ENCODE measurements at places on chromosomes 1 and 21. TPM values are rescaled to one million over a fixed set of nuclear protein-coding genes. Genes with fewer than 3 reads are reported as not detected.

The RIMS3 gene
- total RNA-seq = 21.0 TPM

The MFAP2 gene
- total RNA-seq = 188 TPM

The PKN2 gene
- 31.4 TPM for total RNA-seq

- no peak for DNase-seq
- H3K27ac ChIP-seq = no peak overlapping the region
- H3K4me1 ChIP-seq = no peaks in the 10 kb centered on the region
- H3K27me3 ChIP-seq = no peaks in the 10 kb centered on the region
- H3K36me3 ChIP-seq = no peaks in the 10 kb centered on the region
Measured at GRCh38 chr1:66834926-66835325, 33.9 kb upstream of the INSL5 start.

GRCh38 chr1:60222360-60223115 lies 149.0 kb upstream of the C1orf87 start:
- no peaks in the 10 kb centered on the region for H3K36me3 ChIP-seq
- no peak overlapping the region for H3K4me3 ChIP-seq
- no peak overlapping the region for H3K27ac ChIP-seq
- no peaks in the 10 kb centered on the region for H3K4me1 ChIP-seq

DNA sequence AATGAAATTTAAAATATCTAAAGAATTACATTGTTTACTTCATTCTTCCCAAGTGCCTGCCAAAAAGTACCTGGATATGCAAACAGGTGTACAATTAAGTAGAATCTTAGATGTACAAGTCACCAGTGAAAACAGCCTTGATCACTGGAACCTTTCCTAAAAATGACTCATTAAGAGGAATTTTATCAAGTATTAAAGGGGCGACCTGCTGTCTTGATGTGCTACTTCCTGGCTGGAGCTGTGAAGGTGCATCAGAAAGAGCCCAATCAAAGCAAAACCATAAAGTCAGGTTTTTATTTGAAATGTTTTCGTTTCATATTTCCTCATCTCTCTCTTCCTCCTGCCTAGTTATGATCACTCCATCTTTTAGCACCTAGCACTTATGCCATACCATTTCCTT lies 33.4 kb downstream of the IFI44 start:
- no peaks in the 10 kb centered on the region for H3K27me3 ChIP-seq
- H3K36me3 ChIP-seq = no peaks in the 10 kb centered on the region
- no peak for DNase-seq
- H3K4me1 ChIP-seq = no peaks in the 10 kb centered on the region
- H3K27ac ChIP-seq = no peak overlapping the region
- no peak overlapping the region for H3K4me3 ChIP-seq

DNA sequence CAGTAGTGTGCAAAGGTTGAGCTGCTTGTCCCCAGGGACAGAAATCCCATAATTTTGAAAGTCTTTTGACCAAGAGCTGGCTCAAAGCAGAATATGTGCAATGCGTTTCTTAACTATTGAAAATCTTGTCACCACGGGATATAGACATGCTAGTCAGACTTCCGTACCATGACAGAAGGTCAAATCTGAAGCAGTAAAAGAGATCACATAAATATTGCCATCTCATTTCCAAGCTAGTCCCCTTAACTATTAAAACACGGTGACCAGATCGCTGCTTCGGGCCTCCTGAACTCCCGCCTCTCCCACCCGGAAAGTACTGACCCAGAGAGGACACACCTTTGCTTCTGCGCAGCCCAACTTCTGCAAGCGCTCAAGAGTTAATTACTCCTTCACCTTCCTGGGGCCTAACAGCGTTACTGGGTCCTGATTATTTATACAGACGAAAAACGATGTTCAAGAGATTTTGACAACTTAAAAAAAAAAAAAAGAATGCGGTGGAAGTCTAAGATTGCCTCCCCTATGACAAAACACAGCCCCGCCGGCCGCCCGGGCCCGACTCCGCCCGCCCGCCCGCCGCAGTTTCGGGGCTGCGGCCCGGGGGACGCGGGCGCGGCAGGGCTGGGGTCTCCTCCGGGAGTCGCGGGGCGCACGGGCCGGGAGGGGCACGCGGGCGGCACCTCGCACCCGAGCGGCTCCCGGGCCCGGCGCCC lies 692 bp downstream of the SORT1 start:
- peaks cover 4% of the 10 kb centered on the region for H3K4me1 ChIP-seq
- no peak for DNase-seq
- peaks cover 1% of the 10 kb centered on the region for H3K36me3 ChIP-seq

DNA sequence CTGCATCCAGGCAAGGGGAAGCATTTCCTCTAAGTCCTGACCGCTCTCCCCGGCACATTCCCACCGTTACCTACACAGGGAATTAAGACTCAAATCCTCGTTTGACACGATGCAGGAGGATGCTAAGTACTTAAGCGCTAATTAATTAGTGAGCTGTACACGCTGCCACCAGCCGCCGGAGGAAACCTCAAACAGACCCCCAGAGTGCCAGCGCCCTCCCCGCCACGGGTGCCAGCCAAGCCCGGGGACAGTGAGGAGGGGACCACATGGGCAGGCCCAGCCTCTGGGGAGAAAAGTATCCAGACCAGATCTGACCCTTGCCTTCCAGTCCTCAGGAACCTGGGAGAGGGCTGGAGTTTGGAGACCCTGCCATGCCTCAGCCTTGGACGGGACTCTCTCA lies 17.4 kb upstream of the CASZ1 start:
- H3K27me3 ChIP-seq = no peaks in the 10 kb centered on the region
- peaks cover 12% of the 10 kb centered on the region for H3K4me1 ChIP-seq
- H3K36me3 ChIP-seq = no peaks in the 10 kb centered on the region

Measured in H1 (cell line).